ENCODE measurements at places on chromosomes 7 and 10.

DNA sequence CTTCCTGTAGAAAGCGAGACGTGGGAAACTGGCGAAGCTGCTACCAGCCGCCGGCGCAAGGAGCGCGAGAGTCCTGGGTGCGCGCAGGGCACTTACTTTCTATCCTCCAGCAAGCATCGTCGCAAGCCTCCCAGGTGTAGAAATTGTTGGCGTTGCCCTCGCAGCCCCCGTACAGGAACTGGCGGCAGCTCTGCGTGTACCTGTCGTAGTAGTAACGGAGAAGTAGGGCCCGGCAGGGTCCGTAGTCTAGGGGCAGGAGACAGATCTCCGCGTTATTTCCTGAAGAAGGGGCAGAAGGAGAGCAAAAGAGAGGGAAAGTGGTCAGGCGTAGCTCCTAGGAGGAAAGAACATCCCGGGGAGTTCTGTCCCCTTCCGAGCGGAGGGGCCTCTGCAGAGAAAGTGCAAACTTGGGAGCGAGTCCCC, 501 bp downstream of the TFPI2 start:
- peak; percentile 25 for DNase-seq

- DNase-seq = no peak
These were observed 24.2 kb downstream of the AKR1B1 start for GRCh38 chr7:134434701-134435100.

DNA sequence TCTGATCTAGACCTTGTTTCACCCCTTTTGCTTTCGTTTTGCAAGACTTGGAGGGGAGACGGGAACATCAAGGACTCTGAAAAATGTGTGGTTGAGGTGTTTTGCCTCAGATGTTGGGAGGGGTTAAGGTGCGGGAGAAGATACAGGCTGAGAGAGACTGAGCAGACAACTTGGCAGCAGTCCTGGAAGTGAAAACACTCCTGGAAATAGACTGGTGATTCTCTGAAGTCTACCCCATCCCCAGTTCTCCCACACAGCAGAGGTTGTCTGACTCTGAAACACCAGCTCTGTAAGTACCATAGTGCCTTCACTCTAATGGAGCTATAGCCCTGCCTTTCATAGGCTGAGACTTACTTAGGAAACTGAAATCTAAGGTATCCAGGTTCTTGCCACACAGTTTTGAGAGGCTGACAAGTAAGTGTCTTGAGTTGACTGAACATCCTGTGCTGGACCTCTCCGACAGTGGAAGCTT, 152.5 kb downstream of the PPP1R9A start:
- DNase-seq = no peak

- no peak for DNase-seq
These were observed 5.6 kb upstream of the GIMAP8 start for GRCh38 chr7:150444674-150445365.

DNA sequence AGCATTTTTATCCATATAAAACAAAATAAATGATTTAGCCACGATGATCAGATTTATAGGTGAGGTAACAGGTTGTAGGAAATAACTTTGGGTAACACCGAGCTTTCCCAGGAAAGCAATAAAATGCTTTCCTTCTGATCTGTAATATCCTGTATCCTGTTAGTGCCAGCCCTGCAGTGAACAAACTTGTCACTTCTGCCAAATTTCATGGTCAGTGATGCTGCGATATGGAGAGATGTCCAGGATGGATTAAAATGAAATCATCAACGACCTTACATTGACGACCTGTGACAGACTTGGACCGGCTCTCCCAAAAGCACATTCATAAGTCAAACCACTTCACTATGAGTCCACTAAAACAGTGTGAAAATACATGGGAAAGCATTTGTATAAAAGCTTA, 608.0 kb upstream of the NRP1 start:
- no peak for DNase-seq

DNA sequence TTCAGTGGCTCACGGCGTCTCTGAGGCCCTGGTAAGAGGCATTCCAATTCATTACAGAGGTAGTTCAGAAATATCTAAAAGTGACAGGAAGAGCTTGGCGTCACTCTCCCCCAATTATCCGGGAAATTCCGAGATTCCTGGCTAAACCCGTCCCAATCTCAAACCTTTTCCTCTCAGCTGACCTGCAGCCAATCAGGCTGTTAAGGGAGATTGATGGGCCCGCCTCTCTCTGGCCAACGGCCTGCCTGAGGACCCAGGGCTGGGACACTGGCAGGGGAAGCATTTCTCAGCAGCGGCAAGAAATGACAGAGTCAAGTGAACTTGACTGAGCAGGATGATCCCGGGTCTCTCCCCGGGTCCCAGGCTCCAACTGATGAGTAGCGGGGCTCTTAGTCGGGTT, 72.3 kb downstream of the EBF3 start:
- no peak for DNase-seq

DNA sequence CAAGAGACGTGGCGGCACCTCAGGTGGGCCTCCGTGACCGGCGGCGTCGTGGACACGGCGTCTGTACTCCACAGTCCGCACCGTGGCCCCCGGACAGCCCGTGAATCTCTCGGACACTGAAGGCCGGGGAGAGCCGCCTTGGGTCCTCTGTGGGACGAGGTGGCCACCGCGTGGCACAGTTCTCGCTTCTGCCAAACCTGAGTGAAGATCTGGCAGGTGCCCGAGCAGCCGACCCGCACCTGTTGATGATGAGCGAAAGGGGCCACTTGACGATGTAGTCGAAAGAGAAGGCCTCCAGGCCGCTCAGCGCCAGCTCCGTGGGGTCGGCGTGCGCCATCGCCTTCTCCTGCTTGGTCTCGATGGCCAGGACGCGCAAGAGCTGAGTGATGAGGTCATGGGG, 8.5 kb upstream of the ADAM8 start:
- no peak for DNase-seq

DNA sequence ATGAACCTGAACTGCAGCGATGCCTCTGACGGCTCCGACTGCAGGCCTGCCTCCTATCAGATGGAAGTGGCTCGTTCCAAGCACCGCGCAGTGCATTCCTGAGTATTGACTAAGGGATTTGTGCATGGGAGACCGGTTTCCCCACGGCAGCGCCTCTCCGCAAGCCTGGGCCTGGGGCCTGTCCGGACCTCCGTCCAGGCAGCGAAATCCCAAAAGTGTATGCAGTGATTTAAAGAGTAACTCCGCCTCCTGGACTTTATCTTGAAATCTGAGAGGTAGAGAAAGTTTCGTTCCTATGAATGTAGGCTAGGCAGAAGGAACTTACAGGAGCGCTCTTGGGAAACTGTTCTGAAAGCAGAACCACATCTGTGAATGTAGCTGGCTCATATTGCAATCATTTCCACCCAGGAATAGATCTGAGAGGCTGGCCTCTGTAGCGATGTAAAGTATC, 106.2 kb upstream of the CELF2 start:
- no peak for DNase-seq

DNA sequence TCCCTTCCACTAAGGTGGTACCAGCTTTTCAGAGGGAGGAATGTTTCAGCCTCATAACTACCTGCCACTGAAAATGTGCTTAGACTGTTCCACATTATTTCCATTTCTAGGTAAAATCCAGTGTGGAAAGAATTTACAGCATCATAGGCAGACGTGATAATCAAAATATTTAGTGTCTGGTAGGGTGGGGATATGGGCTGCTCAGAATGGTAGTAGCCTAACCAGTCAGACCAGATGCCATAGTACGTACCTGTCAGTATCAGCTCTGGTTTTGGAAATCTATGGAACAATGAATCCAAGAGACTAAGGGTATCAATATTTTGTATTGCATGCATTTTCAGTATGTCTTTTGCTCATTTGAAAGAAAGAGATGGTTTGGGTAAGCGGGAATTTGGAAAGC, 76.8 kb upstream of the APBB1IP start:
- no peak for DNase-seq

GRCh38 chr7:132650498-132650897, 74.2 kb upstream of the PLXNA4 start:
- DNase-seq = no peak

GRCh38 chr10:9608602-9609001, 1409.1 kb upstream of the CELF2 start:
- no peak for DNase-seq

- no peak for DNase-seq
These were observed 55.1 kb downstream of the SDK1 start for GRCh38 chr7:3356173-3356572.

DNA sequence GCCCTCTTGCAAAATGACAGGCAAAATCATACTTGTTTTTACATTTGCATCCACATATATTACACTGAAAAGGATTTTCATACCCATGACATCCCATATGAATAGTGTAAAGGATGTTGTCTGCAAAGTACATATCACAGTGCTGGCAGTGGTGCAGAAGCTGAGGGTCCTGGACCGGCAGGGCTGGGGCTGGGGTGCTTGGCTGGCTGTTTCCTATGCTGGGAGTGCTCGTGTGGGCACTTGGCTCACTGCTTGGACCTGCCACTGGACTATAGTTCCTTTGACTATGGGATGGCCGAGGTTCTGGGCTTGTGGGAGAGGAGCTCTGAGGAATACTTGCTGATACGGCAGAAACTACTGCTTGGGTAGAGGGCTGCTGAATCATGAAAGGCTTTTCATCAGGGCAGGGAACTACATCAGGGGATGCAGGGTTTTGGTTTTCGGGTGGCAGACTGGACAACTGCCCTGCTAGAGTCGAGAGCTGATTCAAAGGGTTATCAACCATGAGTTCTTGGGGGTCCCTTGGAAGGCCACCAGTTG, 13.7 kb downstream of the PSTK start:
- DNase-seq = no peak

DNA sequence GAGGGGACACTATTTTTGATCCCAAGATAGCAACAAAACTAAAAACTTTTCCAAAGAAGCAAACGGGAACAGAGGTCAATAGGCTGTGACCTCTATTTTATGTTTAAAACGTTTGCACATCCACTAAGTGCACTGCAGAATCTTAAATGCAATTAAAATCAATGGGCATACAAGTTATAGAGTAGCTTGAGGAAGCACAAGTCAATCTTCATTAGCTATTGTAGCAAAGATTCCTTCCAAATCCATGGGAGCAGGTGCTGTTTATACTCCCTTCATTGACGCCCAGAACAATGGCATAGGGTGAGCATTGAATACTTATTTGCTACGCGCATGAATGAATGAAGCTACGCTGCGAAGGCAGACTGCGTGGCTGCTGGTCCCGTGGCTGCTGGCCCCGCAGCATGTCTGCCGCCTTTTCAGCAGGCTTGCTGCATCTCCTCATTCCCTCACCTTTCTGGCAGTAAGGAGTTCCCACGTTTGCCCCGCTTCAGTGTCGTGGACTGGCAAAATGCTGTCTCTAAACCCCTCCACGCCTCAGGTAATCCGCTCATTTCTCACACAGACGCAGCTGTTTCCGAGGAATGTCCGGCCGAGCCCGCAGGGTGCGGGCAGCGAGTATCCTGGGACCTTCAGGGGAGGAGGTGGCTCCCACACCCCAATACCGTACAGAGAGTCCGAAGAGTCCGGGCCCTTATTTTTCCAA, 754 bp upstream of the PHYHIPL start:
- peak; percentile 13 for DNase-seq

- no peak for DNase-seq
These were observed 13.6 kb downstream of the SRI start for GRCh38 chr7:88206254-88206653.

DNA sequence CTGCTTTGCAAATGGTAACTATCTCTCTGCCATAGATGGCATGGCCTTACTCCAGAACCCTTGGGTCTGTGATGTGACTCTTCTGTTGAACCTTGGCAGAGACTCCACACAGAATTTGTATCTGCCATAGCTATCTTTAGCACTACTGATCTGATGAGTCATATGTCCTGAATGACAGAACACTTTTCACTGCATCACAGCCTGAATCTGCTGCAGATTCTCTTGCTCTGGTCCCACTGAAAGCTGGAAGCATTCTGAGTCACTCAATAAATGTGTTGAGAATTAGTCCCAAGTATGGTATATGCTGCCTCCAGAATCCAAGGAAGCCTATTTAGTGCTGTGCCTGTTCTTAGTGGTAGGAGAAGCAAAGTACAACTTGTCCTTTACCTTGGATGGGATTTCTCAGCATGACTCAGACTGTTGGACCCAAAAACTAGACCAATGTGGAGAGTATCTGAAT, 39.5 kb upstream of the ANKRD1 start:
- DNase-seq = peak; percentile 24
